ENCODE measurements at places on chromosomes 3 and 15.

- DNase-seq = peak; percentile 10
Measured at GRCh38 chr3:124584552-124585391, 145.5 kb upstream of the UMPS start.

DNA sequence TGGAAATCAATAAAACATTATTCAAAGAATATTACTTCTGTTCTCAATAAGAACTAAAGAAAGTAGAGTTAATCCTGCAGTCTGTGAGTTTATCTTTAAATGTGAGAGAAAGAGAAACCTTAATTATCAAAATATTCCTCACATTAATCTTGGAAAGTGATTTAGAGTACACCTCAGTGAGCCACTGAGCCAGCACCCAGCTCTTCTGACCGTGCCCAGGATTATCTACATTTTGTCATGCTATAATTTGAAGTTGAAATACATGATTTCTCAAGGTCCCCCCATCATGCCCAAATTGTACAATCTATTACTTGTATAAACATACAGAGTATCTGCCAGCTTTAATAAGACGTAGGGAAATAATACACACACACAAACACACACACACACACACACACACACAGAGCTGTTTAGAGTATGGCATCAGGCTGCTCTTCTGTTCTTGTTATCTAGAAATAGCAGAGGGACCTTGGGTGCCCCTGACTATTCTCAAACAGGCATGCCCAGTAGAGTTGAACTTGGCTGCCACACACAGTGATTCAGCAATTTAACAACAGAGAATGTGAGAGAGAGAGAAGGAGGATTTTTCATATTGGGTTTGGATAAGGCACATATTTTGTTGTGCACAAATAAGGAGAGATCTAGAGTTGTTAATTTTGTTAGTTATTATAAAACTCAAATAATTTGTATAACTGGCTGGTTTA lies 74.4 kb downstream of the P2RY1 start:
- DNase-seq = no peak

DNA sequence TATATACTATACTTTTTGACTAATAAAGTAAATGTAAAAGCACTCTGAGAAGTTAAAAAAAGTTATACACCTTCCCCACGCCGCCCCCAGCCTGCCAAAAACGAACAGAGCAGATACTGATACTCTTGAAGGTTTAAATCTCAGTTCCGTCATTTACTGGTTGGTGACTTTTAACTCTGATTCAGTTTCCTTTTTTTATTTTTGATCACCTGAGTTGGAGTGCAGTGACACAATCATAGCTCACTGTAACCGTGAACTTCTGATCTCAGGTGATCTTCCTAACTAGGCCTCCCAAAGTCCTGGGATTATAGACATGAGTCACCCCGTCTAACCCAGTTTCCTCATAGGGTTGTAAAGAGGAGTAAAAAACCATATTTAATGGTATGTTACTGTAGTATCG lies 3.3 kb upstream of the TIPIN start:
- no peak for DNase-seq

DNA sequence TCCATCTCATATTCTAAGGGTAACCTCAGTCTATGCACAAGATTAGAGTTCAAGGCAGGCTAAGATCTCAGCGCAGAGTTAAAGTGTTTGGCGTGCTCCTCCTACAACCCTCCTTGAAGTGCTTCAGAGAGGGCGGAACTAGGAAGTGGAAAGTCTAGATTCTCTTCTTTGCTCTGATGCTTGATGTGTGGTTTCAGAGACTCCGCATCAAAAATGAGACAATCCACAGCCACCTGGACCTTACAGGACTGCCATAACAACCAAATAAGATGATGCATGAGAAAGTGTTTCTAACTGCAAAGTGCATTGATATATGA lies 161.3 kb upstream of the ATP11B start:
- DNase-seq = no peak

- no peak for DNase-seq
Measured at GRCh38 chr3:111851511-111851954, 7.5 kb upstream of the PHLDB2 start.

DNA sequence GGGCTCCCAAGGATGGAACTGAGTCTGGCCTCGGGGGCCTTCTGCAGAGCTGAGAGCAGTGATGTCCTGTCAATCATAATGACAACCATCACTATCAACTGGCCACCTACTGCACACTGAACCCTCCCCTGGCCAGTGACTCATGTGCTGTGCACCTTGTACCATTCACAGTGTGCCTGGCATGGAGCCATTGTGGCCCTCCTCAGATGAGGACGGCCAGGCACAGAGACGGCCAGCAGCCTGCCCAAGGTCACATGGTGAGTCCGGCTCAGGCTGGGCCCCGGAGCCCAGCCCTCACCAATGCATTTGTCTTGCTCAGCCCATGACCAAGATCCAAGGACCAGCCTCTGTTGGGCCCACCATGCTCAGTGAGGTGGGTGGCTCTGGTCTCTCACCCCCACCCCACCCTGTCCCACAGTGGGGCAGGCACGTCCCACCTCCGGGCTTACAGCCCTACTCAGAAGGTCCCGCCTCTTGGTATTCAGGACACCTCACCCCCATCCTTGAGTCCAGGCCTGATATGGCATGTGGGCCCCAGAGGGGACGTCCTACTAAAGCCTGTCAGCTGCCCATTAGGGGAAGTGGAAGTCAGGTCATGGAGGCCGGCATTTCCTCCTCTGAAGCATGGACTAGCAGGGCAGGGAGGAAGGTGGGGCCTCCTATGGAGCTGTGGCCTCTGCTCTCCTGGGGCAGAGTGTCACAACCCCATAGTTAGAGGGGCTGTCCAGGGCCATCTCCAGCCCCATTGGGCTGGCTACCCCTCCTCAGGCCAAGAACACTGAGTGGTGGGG lies 35.9 kb upstream of the TMEM115 start:
- DNase-seq = no peak

DNA sequence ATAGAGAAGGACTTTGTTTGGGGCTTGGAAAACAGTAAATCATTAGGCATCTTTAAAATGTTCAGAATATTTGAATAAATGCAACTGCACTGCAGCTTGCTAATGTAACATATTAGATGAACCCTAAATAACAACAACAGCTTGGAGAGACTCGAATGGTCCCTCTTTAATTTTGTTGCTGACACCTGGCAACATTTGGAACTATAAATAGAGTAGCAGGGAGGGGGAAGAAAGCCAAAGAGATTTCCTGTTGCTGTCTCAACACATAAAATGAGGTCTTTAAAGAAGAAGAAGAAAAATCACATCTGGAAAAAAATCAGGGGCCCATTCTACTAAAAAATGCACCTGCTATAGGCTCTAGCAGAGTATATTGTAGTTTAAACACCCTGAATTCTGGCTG lies 49.9 kb upstream of the DPPA4 start:
- no peak for DNase-seq

DNA sequence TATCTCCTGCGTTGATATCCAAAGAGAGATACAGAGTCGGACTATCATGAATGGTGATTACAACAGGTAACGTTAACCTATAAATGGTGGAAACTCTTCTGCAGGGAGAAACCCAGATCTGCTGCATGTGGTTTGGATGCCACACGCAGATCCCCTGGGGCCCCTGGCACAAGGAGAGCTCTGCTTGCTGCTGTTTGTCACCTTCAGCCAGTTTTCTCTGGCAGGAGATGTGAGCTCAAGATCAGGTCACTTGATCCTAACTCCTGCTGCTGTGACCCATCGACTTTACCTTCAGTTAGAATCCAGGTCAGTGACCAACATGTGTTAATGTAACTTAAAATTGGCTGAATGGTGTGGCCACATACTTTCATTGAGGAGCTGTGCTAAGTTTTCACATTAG lies 23.8 kb upstream of the GPR171 start:
- no peak for DNase-seq

- DNase-seq = no peak
Measured at GRCh38 chr3:171323938-171324536, 136.2 kb downstream of the TNIK start.

DNA sequence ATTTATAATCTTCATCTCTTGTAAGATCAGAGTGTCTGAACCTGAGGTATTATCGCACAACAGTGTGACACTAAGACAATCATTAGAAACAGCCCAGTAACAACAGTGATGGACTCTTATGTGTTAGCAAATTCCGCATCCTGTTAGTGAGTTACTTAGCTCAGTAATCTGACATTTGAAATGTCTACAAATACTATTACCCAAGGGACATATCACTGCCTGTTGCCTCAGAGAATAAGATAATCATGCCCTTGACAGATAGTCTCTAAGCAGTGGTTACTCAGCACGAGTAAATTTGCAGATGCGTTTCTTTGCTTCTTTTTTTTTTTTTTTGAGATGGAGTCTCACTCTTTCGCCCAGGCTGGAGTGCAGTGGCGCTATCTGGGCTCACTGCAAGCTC lies 13.4 kb upstream of the RTP1 start:
- DNase-seq = peak; percentile 50

- no peak for DNase-seq
Measured at GRCh38 chr3:104696470-104696869, 670.2 kb upstream of the ALCAM start.

- DNase-seq = no peak
Measured at GRCh38 chr3:136667081-136667480, 85.1 kb downstream of the STAG1 start.

- DNase-seq = no peak
Measured at GRCh38 chr3:151091685-151092345, 6.4 kb downstream of the MED12L start.

- no peak for DNase-seq
Measured at GRCh38 chr3:87867001-87867400, 191.8 kb downstream of the CGGBP1 start.

GRCh38 chr3:73547427-73548248 lies 77.1 kb downstream of the PDZRN3 start:
- DNase-seq = no peak

DNA sequence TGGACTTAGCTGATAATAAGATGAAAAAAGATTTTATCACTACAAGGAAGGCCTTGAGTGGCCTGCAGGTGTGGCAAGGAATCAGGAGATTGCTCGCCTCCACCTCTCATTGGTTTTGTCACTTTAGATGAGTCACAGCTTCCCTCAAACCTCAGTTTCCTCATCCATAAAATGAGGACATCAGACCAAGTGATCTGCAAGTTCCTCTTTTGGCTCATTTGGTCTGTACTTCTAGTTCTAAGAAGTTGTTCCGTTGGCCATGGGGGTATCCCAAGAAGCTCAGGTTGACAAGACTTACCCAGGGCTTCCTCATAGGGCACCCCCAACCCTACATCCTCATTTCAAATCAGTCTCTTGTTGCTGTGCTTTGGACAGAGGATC lies 254.1 kb downstream of the UACA start:
- DNase-seq = no peak

- DNase-seq = no peak
Measured at GRCh38 chr3:184058029-184058428, 5.2 kb downstream of the HTR3C start.

DNA sequence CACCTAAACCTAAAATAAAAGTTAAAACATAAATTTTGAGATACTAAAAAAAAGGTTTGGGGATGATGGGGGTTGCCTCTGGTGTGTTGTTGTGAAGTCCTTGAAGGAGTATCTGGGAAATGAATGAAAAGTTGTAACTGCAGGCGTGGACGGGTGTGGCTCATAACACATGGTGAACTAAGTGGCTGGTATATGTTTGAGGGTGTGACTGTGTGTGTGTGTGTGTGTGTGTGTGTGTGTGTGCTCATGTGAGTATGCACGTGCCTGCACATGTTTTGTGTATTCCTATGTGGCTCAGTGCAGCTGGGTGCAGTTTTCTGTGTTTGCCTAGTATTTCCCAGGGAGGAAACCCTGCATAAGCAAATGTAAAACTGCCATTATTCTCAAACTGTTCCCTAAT lies 229.9 kb upstream of the TRIM42 start:
- no peak for DNase-seq

DNA sequence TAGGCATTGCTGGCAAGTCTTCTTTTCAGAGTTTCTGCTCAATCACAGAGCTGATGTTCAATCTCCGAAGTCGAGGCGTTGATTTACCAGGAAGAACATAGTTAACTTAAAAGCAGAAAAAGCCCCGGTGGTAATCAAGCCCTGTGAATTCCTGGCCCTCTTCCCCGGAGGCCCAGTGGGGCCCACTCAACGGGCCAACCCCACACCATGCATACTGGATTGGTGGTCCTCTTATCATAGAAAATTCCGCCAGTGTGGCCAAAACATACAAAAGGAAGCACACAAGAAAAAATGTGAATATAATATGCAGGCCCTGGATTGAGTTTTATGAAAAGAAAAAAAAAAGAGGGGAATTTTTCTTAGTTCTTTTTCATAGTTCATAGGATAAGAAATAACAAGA lies 873.0 kb upstream of the NR2F2 start:
- DNase-seq = no peak

DNA sequence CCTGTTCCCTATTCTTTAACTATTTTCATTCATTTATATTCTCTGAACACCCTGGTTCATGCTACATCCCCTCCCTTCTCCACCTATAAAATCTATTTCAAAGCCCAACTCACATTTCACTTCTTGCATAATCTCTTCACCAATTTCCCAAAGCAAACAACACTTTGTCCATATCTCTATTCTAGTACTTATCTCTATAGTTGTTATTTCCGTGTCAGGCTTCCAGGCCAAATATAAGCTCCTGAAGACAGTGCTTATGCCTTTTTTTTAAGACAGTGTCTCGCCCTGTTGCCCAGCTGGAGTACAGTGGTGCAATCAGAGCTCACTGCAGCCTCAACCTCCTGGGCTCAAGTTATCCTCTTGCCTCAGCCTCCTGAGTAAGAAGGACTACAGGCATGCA lies 43.6 kb downstream of the DNAH12 start:
- DNase-seq = no peak

DNA sequence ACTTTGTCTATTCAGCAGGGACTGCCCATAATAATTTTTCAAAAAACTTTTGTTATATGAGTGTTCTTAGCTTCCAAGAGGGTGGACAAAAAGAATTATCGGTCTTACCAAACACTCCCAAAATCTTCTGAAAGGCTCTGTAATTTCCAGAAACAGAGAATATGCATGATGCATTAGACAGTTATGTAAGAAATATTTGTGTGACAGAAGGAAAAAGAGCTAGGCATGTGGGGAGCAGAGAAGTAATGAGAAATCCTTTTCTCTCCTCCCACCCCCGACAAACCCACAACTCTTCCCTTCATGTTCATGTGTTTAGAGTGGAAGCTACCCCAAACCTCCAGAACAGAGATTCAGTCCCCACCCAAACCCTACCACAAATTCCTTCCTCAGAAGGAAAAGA lies 86.8 kb downstream of the MYO5A start:
- DNase-seq = no peak

- DNase-seq = no peak
Measured at GRCh38 chr3:40914475-40914874, 284.8 kb upstream of the CTNNB1 start.

DNA sequence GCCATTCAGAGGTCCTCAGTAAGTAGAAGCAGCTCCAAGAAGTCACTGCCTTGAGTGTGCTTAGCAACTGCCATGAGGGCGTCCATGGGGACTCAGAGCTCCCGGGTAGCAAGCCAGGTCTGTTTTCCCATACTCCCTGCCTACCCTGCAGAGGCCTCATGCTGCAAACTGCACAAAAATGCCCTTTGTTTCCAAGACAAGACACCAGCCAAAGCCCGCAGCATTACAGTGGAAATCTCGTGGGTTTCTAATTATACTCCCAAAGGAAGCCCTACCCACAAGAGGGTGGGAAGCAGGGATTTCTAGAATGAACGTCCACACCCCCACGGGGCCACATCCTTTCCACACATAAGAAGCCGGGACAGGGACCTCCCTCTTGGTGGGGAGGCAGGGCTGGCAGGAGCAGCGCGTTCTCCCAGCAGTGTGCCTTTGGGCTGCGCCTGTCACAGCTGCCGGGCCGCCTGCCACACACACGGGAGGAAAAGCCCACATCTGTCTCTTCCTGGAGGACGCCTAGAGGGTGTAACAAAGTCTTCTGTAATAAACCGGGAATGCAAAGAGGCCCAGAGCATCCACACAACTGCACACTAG lies 31.1 kb downstream of the FAM174B start:
- DNase-seq = no peak

GRCh38 chr3:152491922-152492321 lies 223.2 kb downstream of the MBNL1 start:
- DNase-seq = no peak

Measured in NCI-H1436 (cell line).